ENCODE measurements at places on chromosomes 2 and 18.
A peak's percentile ranks its signal among the peaks of the same experiment; 100 is the strongest.

DNA sequence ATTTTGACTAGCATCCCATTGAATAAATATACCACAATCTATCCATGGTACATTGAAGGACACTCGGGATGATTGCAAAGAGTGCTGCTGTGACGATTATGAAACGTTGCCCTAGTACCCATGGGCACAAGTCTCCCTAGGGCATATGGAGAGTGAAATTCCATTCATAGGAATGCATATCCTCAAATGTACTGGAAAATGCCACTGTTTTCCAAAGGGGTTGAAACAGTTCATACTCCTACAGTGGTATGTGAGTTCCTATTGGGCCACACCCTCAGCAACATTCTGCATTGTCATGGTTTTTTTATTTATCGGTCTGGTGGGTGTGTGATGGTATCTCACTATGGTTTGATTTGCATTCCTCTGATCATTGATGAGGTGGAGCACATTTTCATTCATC, 130.6 kb downstream of the TWIST2 start:
- no peak for DNase-seq

- no peak for DNase-seq
Measured at GRCh38 chr2:61575447-61575859, 37.3 kb upstream of the XPO1 start.

GRCh38 chr2:31660812-31661335, 80.1 kb upstream of the SRD5A2 start:
- DNase-seq, result no peak

GRCh38 chr2:101930847-101931246, 60.9 kb upstream of the IL1R2 start:
- DNase-seq, result no peak

GRCh38 chr18:52342456-52342855, 2.5 kb downstream of the DCC start:
- peak; percentile 36 for DNase-seq

- peak; percentile 38 for DNase-seq
Measured at GRCh38 chr2:105746177-105747080, 1.7 kb downstream of the NCK2 start.

GRCh38 chr2:99602476-99602875, 112.7 kb upstream of the REV1 start:
- no peak for DNase-seq

DNA sequence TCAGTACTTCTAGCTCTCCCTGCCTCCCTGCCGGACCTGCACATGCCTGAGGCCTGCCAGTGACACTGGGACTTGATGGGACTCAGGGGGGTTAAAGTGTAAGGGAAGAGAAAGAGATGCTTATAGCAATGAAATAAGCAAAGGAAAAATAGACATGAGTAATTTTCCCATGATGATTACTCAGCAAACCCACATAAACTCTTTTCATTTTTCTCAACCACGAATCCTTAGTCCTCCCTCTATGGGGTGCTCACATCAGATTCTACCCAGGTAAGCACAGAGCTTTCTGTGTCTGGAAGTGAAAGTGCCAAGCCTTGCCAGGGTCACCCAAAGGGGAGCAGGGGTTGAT, 44.8 kb upstream of the ANKRD62 start:
- DNase-seq, result no peak

- no peak for DNase-seq
Measured at GRCh38 chr2:119522671-119523070, 1.6 kb downstream of the SCTR start.

- DNase-seq, result no peak
Measured at GRCh38 chr18:1751249-1751648, 820.1 kb downstream of the METTL4 start.

- no peak for DNase-seq
Measured at GRCh38 chr18:37588289-37588688, 22.7 kb upstream of the CELF4 start.
